NCI-H1417 treated with DMSO at 0.1 percent for 48 hours (cell line): ENCODE measurements at places on chromosomes 3 and 15.
A peak's percentile ranks its signal among the peaks of the same experiment; 100 is the strongest.

GRCh38 chr3:161602475-161602874 lies 105.9 kb downstream of the OTOL1 start:
- no peak for DNase-seq

DNA sequence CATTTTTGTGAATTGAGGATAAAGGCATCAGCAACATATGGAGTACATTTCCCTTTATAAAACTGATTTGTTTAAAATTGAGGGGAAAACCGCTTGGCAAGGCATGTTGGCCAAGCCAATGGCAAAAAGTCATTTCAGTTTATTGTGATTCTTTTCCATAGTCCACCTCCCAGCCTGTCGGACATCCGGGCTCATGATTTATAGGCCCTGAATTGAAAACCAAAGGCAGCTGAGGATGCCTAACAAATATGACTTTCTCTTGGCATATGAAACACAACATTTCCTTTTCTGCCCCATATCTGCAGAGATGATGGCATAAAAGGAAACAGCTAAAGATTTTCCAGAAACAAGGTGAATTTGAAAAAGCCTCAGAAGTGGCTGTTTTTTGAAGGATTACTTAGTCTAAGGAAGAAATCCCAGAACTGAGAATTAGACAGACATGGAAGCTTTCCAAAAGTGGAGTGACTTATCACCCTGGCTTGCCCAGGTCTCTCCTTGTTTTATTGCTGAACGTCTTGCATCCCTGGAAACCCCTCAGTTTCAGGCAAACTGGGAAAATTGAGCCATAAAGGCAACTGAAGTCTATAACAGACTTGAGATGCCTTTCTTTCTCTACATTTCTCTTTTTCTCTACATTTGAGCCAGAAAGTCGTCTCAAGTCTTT lies 74.0 kb downstream of the COL8A1 start:
- DNase-seq, result no peak

DNA sequence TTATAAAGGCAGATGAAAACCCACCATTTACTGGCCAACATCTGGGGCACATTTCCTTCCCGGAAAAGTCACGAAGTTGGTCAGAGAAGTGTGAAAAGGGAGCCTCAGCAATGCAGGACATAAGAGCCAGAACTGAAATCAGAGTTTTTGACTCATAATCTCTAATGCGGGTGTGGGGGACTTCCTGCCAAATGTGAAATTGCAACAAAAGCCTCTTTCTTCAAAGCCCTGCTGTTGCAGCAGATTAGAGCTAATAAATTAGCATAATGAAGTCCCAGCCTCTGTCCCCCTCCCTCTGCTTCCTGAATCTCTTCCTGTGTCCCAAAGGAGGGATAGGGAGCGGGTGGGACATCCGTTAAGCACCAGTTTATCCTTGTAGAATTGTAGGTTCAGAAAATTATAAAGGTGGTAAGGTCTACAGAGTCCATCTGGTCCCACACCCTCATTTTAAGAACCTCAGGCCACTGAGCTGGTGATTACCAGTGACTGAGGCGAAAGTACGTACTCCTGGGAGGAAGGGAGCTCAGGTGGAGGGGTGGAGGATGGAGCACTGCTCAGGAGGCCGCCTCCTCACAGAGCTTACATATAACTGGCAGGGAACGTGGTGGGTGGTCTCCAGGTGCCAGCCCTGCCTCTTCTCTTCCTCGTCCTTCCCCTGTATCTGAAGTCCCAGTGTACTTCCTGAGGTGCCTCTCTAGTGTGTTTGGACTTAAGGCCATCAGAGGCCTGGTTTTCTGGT lies 35.0 kb downstream of the ST6GAL1 start:
- no peak for DNase-seq

- DNase-seq, result no peak
Observed at GRCh38 chr3:74501007-74501406, 113.5 kb downstream of the CNTN3 start.

DNA sequence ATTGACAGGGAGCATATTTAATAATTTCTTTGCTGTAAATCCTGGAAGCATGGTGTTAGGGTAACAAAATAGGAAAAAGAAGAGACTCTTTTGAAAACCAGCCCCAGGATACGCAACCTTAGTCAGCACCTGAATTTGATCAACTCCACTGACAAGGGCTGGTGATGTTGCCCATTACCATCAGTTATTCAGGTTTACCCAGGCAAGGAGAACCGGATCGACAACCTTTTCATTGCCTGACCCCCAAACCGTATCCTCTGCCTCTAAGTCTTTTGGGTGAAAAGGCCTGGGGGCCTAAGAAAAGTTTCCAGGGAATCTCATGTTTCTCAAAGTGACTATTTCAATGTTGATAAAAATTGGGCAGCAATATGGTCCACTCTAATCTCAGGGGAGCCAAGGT lies 313.3 kb downstream of the KBTBD8 start:
- DNase-seq, result no peak

DNA sequence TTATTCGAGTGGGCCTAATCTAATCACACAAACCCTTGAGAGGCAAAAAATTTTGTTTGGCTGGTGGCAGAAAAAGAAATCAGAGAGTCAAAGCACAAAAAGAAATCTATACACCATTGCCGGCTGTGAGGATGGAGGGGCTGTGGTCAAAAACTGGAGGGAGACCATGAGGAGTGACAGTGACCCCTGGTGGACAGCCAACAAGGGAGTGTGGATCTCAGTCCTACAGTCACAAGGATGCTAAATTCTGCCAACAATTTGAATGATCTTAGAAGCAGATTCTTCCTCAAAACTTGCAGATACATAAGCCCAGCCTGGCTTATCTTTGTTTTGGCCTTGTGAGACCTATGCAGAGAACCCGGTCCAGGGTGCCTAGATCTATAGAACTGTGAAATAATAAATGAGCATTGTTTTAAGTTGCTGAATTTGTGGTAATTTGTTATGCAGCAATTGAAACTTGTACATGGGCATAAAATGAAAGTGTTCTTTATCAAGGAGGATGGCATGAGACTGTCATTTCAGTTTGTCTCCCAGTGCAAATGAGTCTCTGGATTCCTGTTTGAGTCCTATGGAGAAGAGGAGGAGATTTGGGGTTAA lies 103.0 kb upstream of the ARHGEF26 start:
- no peak for DNase-seq

GRCh38 chr3:114953800-114954199 lies 193.3 kb downstream of the ZBTB20 start:
- no peak for DNase-seq

GRCh38 chr3:40109641-40110490 lies 199.6 kb upstream of the EIF1B start:
- no peak for DNase-seq

DNA sequence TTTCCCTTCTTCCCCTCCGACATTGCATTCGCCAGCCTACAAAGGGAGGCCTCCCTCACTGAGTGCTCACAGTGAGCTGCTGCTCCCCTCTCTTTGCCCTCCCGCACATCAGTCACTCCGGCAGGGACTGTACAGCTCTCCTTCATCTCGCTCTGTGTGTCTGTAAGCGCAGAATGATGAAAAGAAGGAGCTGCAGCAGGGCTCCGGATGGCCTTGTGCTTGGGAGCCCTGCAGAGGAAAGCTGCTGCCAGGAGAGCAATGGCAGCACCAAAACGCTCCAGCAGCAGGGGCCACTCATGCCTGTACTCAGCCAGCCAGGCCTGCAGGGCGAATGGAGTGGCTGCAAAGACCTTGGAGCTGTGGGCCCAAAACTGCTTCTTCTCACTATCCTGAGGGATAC lies 107.0 kb upstream of the NSMCE3 start:
- no peak for DNase-seq

- no peak for DNase-seq
Observed at GRCh38 chr15:26376243-26376642, 396.6 kb downstream of the GABRB3 start.

DNA sequence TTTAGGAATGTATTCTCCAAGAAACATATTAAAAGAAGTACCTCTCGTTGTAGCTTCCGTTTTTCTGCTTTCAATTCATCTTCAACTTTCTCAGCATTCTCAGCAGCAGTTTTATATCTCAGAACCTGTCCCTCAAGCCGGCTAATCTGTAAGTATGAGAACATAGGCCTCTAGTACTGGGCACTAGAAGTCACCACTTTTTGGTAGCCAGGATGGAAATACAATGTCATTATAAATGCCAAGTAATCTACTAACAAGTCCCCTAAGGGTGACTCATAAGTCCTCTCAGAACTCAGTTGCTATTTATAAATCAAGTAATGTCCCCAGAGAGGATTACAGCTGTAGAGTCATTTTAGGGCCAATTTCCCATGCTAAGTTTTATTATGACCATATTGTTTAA lies 61.1 kb downstream of the MLH1 start:
- no peak for DNase-seq

DNA sequence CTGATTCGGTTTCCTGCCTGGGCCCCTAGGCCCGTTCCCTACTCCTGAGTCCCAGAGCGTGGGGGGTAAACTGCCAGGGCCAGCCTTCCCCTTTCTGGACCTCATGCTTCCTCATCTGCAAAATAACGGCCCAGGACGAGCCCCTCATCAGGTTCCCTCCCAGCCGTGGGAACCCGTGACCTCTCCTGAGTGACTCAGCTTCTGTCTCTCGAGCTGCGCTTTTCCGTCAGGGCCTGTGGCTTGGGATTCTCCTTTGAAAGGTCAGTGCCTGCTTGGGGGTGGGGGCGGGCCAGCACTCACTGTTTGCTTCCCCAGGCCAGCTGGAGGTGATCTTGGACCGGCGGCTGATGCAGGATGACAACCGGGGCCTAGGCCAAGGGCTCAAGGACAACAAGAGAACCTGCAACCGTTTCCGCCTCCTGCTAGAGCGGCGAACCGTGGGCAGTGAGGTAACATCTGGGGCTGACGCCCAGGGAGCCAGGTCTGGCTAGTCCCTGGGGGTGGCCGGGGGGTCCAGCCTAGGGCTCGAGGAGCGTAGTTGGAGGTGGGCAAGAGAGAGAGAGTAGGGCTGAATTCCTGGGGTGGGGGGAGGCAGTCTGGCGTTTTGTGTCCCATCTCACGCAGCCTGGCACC lies 12.8 kb downstream of the MAN2A2 start:
- DNase-seq, result no peak

- DNase-seq, result no peak
Observed at GRCh38 chr3:14031271-14031670, 93.4 kb downstream of the CHCHD4 start.

- no peak for DNase-seq
Observed at GRCh38 chr3:31247850-31248562, 284.7 kb upstream of the STT3B start.

- no peak for DNase-seq
Observed at GRCh38 chr3:97860364-97860763, 38.6 kb downstream of the CRYBG3 start.

GRCh38 chr3:135109681-135110080 lies 314.6 kb downstream of the EPHB1 start:
- DNase-seq, result no peak

DNA sequence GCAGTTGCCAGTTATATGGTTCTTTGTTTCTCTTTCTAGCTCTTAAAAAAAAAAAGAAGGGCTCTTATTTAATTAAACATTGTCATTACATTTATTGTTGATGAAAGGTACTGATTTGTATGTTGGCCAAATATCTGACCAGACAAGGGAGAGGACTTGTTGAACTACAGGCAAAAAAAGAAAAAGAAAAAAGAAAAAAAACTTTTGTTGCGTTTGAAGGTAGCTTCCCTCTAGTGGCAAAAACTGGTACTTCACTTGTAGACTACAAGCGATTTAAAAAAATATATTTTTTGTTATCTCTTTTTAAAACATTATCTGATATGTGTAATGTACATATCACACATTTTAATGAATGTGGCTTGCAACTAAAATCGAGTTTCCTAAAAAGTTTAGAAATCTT lies 280.6 kb downstream of the ROBO2 start:
- DNase-seq, result no peak

DNA sequence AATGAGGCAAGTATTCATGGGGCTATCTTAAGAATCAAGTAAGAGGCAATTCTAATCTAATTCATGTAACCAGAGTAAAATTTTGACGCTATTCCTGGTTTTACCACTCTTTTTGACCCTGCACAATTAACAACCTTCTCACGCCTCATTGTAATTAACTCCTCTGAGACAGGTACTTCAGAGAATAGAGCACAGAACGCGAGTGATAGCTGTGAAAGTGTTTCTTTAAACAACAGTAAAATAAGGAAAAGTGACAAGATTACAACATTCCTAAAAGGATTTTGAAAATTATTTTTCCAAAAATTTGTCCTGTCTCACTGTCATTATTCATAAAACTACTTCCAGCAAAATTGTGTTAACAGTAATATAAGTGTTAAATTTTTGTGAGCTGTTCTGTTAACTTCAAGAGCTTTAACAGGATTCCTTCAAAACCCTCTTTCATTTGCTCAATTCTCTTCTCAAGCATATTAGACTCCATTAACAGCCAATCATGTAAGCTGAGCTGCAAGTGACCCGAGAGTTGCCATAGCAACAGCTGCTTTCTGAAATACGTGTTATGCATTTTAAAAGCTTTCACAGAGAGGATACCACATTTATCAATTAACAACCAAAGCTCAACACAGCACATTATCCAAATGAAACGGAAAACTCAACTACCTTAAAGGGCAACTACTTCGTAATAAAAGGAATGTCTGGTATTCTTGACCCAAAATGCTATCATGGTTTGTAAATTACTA lies 93.1 kb downstream of the STAG1 start:
- DNase-seq, result peak; percentile 7

DNA sequence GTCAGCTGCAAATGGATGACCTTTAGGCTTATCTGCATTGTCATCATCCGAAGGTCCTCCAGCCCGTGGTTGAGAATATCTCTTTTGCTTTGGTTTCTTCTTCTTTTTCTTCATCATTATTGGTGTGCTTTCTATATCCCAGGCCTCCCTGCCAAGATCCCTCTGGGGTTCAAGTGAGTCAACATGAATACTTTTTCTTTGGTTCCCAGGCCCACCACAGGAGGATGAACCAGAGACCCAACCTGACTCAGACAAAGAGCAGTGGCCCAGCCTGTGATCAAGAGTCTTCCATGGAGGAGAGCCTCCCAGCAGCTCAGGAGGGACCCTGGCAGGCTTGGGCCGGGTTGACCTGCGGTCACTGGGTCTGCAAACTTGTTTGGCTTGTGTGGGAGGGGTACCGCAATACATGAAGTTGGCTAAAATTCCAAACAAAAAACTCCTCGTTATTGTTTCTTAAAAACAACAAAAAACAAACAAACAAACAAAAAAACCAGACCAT lies 104.2 kb downstream of the MAP4 start:
- DNase-seq, result no peak

DNA sequence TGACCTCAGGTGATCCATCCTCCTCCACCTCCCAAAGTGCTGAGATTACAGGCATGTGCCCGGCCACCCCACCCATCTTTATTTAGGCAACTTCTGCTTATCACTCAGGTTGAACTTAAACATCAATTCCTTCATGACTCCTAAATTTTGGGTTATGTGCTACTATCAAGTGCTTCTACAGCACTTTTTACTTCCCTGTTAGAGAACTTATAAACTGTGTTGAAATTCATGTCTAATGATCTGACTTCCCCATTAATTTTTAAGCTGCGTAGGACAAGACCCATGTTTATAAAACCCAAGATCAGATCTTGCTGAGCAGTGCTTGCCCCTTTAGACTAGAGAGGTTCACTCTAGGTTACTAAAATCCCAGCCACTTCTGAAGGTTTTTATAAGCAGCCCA lies 266.2 kb upstream of the TPRG1 start:
- DNase-seq, result no peak

- no peak for DNase-seq
Observed at GRCh38 chr15:66879531-66880368, 177.7 kb downstream of the SMAD6 start.
